Central memory CD8-positive, alpha-beta T cell (primary cell): ENCODE measurements at places on chromosomes 6 and 20.

DNA sequence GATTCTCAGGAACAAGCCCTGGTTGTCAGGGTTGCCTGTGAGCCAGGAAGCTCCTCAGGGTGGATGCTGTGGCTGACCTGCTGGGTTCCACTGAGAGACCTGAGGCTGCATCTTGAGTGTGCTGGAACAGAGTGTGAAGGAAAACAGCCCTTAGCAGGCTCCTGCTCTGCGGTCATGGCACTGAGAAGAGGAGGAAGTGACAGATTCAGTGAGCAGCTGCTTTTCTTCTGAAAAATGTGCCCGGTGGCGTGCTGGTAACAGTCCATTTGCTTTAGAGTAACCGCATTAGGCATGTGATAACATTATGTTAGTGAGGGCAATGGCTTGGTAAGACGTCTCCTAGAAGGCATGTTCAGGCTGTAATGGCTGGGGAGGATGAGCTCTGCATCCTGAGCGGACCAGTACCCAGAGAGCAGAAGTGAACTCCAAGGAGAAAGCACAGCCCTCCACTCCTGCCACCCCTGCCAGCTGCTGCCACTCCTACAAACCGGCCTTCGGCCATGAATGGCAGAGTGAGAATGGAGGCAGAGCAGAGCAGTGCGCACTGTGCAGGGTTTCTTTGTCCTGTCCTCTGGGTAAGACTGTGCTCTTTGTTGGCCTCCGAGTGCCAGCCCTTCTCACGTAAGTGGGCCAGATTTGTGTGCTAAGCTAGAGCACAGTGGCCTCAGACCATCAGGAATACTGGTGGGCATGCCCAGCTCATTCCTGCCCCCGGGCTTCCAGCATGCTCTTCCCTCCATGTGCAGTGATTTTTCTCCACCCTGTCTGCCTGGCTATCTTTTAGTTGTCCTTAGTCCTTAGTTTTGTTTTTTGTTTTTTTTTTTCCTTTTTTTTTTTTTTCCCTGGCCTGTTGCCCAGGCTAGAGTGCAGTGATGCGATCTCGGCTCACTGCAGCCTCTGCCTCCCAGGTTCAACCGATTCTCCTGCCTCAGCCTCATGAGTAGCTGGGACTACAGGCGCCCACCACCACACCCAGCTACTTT, 98.1 kb upstream of the VSTM2L start:
- DNase-seq, result no peak

DNA sequence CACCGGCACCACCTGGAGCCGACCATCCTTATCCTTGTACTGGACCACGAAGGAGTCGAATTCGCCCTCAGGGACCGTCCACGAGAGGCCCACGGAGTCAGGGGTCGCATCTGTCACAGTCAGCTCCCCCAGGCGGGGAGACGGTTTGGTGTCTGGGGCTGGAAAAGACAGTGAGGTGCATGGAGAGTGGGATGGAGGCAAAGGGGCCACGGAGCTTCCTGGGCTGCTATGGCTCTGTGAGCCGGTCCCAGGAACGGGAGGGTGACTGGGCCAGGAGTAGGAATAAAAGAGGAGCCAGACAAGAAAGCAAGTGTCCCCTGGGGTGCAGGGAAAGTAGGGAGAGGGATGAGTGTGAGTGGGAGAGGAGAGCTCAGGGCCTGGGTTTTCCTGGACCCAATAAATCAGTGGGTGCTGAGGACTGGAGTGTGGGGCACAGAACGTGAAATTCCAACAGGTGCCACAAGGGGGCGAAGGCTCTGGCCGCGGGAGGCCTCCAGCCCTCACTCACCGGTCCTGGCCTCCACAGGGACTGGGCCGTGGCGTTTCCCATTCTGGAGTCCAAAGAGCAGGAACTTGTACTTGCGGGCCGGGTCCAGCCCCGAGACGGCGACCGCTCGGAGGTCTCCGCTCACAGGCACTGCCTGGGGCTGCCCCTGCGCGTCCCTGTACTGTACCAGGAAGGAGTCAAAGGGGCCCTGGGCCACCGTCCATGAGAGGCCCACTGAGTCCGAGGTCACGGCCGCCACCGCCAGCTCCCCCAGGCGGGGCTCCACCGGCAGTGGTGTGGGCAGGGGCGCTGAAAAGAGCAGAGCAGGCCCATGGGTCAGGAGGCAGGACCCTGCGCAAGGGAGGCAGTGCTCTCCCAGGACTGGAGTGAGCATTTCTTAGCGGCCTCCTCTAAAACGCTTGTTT, 9.9 kb downstream of the CYP21A2 start:
- peak; percentile 69 for DNase-seq

GRCh38 chr6:63245420-63245819, 34.2 kb downstream of the FKBP1C start:
- no peak for DNase-seq

DNA sequence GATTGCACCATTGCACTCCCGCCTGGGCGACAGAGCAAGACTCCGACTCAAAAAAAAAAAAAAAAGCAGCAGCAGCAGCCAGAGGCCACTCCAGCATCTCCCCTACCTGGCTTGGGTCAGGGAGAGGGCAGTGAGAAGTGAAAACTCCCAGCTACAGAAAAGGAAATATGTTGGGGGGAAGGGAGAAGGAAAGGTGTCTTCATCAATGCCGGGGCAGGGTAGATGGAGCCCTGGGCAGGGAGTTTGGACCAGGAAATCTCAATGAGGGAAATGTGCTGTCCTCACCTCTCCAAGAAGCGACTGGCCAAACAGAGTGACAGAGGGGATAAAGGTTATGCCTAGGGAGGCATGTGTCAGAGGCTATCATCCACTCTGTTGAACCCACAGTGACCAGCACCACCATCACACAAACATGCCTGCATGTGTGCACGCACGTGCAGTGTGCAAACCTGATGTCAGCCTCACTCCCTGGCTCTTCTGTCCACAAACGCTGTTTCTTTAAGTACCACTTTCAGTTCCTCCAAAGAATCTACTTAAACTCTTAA, 887 bp upstream of the AIF1 start:
- DNase-seq, result no peak

DNA sequence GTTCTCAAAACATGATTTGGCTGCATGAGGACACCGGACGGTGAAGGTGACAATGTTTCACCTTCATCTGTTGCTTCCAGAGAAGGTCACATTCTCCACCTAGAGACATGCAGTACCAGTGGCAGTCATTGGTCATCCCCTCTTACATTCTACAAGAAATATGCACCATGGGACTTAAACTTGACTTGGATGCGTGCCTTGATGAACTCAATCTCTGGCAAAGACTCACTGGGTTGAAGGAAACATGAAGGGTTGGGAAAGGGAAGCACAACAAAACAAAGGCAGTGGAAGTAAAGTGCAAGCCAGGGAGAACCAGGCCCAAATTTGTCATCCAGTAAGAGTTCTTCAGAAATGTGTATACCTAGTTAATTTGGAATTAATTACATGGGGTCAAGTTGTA, 39.4 kb upstream of the ARMH2 start:
- no peak for DNase-seq

DNA sequence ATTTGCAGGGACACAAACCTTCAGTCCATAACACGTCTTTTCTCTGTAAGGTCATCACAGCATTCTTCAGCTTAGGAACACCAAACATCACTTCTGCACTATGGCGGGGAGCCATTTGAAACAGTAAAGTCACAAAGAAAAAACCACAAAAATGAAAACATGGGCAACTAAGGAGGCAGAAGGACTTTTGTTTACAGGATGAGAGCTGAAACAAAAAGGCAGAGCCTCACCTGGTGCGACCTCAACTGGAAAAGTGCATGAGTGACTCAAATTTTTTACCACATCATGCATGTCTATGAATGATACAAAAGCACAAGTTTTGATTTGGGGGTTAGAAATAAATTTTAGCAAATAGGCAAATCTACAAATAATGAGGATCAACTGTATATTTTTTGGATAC, 68.2 kb upstream of the TNFAIP3 start:
- DNase-seq, result no peak

DNA sequence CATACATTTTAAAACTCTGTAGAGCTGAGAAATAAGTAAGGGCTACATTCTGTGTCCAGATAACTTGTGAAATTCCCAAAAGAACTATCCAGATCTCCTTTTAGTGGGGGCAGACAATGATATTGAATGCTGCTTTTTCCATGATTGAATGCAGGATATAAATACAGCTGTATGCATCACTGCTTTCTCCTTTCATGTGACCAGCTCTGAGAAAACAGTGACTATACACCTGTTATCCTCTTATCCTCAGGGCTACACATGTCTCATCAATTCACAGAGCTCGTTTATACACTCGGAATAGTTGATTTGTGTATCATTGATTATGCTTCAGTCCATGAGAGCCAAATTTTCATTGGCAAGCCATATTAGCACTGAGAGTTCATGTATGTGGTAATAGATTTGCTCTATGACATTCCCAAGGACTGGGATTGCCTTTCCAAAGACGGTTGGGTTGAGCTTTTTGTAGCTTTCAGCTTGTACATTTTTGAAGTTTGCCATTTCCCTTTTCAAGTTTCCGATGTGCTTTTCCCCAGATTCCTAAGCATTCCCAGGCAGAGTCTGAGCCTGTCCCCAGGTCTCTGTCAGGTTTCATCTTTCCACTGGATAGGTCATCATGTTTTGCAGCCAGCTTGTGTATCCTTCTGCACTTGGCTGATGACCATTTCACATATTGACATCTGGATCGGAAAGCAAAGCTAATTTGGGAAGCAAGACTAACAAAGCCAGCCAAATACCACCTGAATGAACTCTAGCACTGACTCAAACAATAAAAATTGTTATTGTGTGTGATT, 97.7 kb downstream of the RFX6 start:
- no peak for DNase-seq
